ENCODE measurements at places on chromosomes 1 and 21.

GRCh38 chr1:160291248-160292220, 6.6 kb upstream of the PEX19 start:
- DNase-seq, result peak; percentile 37

DNA sequence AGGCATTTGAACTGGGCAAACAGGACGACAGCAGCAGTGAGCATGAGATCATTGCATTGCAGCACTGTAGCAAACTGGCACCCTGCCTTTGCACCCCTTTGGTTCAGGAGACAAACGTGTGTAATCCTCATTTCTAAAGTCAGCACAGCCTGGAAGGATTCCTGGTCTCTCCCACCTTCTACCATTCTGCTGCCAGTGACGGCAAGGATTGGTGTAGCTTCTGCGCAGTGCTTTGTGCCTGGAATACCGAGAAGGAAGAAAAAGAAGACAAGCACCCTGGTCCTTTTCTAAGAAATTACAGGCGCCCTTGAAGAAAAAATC, 805.3 kb downstream of the USP25 start:
- DNase-seq, result no peak

DNA sequence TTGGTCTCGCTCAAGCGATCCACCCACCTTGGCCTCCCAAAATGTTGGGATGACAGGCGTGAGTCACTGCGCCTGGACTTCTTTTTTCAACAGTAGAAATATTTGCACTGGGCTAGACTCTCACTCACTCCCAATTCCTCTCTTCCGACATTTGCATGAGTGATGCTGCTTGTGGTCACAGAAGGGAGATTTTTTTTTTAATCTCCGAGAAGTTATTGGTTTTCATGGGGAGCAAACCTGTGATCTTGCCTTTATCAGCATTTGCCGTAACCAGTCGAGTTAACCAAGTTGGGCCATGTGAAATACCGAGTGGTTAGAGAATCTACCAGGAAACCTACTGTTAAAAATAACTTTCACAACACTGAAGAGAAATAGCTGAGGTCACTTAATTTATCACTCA, 21.1 kb downstream of the ERG start:
- DNase-seq, result no peak

DNA sequence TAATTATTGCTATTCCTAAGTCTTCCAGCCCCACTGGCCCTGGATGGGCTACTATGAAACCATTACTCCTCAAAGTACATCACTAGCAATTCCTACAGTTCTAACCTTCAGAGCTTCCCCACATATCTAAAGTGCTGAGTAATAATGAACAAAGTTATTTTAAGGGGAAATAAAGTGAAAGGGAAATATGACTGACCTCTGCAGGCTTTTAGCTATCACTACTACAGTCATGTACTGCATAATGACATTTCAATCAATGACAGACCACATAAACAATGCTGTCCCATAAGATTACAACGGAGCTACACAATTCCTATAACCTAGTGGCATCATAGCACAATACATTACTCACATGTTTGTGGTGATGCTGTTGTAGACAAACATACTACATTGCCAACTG, 32.5 kb upstream of the ASPM start:
- no peak for DNase-seq

- DNase-seq, result no peak
These were observed 592 bp downstream of the AGRN start for GRCh38 chr1:1020415-1021009.

- no peak for DNase-seq
These were observed 30.9 kb upstream of the RBM15 start for GRCh38 chr1:110308247-110308646.

DNA sequence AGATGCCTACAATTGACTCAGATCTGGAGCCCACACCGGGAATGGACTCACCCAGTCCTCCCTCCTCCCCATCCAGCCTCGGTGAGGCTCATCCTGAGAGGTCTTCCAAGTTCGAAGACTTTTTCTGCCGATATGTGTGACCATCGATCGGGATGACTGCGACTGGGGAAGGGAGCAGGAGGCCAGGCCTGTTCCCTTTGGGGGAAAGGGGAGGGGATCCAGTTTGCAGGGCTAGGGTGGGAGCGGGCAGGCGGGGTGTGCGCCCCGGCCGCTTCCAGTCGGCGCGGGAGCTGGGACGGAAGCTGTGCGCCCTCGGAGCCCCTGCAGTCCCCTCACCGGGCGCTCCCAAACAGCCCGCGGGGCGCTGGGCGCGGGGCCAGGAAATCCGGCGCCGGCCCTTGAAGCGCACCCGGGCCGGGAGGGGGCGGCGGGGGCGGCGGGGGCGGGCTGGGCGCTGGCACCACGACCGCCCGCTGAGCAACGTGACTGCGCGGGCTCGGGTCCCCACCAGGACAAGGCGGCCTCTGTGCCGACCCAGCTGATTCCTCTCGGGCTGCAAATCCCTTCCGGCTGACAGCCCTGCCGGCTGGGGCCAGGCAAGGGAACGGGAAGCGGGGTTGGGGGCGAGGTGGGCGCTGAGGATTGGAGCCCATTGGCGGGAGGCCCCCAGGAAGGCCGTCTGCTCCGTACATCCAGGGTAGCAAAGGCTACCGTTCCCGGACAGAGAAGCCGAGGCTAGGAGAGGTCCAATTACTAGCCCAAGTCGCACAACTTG, 103.9 kb downstream of the EBNA1BP2 start:
- DNase-seq, result no peak

- DNase-seq, result no peak
These were observed 39.7 kb downstream of the EIF2B3 start for GRCh38 chr1:44946725-44947062.

DNA sequence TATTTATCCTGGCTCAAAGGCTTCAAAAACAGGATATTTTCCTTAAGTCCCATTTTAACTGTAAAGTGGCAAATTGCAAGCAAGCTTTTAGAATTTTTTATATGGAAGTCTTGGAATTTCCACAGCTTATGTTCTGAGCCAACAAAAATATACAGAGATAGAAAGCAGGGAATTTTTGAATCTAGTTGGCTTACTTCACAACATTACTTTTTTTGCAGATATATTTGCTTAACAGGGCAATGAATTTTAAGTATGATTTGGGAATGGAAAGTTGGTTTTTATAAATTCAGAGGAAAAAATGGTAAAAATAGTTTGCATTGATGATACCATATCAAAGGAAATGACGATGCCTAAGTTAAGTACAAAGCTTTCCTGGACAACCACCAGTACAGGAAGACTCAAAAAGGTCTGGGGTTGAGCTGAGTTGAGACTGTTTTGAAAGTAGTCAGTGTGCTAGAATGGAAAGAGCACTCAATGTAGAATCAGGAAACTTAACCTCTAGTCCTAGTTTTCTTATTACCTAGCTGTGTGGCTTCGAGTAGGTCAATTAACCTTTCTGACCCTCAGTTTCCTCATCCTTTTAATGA, 11.0 kb upstream of the VCAM1 start:
- DNase-seq, result no peak

GRCh38 chr1:181033128-181033798, 520 bp upstream of the MR1 start:
- peak; percentile 26 for DNase-seq

DNA sequence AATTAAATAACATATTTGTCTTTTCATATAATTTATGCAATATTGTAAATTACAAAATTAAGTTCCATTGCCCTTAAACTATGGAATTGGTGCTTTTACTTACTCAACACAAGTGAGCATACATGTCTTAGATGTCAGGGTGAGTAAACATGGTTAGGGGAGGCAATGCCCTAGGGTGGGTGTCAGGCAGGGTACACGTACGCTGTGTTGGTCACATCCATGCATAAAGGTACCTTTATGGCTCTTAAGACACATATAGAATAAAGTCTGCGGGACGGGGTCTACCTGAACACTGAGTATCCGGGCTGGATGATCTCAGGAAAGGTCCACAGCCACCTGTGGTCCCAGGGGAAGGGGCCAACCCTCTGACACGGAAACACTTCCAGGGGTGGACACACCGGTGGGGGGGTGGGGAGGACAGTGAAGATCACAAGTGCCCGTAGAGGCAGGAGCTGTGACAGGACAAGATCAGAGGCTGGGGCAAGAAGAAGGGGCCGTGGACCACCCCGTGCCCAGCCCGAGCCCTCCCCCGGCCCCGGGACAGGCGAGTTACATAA, 720 bp downstream of the LIN9 start:
- peak; percentile 28 for DNase-seq

DNA sequence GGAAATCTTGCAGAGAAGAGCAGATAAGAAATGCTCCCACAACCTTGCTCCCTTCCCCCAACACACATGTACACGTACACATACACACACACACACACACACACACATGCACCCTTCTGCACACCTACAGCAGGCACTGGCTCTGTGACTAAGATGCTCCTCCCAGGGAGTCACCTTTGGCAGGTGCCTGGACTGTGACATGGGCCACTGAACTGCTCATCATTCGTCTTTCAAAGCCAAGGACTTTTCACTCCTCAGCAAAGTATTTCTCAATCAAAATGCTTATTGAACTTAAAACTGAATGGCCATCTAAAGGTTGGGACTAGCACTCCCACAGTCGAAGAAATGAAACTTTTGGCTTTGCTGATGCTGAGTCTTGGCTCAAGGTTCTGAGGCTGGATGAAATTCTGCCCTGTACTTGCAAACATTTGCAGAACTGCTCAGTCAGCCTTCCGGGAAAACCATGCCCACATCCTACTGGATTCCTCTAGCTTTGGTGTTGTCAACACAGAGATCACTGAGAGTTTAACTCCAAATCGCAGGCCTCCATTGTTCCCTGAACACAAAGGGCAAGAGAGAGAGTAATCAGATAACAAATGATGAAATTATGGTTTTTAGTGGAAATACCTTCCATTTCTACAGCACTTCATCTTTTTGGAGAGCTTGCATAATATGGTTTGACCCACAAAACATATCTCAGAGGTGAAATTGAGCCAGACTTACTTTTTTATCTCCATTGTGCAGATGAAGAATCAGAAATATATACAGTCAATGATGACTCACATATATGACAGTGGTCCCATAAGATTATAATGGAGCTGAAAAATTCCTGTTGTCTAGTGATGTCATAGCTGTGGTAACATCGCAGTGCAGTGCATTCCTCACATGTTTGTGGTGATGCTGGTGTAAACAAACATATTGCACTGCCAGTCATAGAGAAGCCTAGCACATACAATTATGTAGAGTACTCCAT, 72.4 kb upstream of the BCAR3 start:
- DNase-seq, result no peak

DNA sequence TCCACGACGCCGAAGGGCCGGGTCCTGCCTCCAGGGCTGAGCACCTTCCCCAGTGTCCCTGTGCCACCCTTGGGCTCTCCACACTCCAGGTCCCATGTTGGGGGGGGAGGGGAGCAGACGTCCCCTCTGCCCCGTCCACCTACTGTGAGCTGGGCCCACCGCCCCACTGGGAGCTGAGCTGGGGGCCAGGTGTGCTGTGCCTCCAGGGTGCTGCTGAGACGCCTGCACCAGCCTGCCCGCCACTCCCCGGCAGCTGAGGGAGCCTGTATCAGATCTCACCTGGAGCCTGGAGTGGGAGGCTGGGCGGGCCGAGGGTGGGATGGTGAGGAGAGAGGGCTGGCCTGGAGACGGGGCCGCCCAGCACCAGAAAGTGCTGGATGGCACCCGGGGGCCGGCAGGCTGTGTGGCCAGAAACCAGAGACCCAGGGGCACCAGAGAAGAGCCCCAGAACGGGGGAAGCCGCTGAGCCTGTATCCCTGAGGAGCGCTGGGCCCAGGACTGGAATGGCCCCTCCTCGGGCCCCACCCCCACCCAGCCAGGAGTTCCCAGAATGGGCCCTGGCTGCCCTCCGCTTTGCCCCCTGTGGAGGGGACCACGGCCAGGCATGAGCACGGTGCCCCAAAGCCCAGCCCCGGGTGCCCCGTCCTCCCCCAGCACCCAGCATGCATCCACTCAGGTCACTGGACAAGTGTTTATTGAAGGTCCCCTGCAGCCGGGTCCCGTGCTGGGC, 3.4 kb downstream of the TNFRSF18 start:
- DNase-seq, result no peak

- no peak for DNase-seq
These were observed 26.5 kb downstream of the UTS2 start for GRCh38 chr1:7826363-7826762.

- DNase-seq, result no peak
These were observed 5.1 kb downstream of the ABCG1 start for GRCh38 chr21:42223826-42224575.

DNA sequence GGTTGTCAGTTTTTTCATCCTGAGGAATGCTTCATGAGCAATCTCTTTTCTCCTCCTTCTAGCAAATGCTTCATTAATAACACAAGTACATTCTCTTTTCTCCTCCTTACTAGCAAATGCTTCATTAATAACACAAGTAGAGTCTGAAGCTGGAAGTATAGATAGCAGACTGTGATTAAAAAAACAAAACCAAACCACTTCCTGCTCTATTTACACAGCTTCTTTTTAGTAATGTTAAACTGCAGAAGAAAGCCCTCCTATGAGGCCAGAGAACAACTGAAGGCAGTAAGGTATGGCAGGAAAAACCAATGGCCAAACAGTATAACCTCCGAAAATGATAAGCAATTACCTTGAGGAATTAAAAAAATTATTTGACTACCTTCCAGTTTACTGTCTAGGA, 90.1 kb downstream of the ZSWIM5 start:
- no peak for DNase-seq

DNA sequence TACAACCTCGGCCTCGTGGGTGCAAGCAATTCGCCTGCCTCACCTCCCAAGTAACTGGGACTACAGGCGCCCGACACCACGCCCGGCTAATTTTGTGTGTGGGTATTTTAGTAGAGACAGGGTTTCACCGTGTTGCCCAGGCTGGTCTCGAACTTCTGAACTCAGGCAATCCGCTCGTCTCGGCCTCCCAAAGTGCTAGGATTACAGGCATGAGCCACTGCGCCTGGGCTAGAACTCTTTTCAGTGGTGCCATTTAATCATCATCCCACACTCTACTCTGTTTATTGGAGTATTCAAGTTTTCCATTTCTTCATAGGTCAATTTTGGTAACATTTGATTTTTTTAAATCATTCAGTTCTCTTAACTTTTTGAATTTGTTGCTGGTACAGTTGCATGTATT, 101.3 kb downstream of the DHRS3 start:
- no peak for DNase-seq

DNA sequence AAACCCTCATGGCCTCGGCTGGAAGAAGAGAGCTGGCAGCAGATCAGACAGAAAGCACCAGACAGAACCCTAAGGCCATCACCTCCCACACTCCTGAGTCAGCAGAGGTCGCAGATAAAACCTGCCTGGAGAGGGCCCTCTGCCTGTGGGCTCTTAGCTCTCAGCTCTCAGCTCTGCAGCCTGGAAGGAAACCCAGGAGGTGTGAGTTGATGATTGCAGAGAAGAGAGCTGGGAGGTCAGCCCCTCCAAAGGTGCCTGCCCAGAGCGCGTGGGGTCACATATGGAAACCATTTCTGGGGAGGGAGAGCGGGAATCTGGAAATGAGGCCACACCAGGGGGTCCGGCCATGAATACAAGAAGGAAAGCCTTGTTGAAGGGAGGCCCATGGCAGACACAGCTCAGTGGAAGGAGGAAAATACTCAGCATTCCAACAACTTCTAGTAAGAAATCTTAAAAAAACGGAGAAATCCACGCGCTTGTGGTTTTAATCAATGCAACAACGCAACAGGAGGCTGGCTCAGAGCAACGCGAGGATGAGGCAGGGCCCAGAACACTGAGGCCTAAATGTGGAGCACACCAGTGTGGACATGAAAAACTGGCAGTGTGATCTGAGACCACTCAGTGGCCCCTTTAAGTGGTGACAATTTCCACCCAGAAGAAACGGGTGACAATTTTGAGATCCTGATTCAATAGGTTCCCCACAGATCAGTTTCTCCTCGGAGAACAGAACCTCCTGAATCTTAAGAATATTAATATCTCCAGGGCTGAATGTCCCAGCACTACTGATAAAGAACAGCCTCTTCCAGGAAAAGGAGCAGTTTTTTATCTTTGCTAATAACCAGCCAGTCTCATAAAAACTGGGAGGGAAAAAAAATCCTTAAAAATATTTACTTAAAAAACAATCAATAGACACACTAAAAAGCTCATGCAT, 45.7 kb downstream of the PSMG1 start:
- DNase-seq, result no peak

- no peak for DNase-seq
These were observed 238.7 kb upstream of the SNX7 start for GRCh38 chr1:98422816-98423215.

All from stimulated activated CD4-positive, alpha-beta T cell treated with anti-CD3 and anti-CD28 coated beads, Interleukin-2, amount 100 ng/mL, for 48 hours (primary cell).